ENCODE measurements at places on chromosomes 13 and 19.

- DNase-seq: no peak
Measured at GRCh38 chr19:18756896-18757295, 34.2 kb downstream of the COMP start.

DNA sequence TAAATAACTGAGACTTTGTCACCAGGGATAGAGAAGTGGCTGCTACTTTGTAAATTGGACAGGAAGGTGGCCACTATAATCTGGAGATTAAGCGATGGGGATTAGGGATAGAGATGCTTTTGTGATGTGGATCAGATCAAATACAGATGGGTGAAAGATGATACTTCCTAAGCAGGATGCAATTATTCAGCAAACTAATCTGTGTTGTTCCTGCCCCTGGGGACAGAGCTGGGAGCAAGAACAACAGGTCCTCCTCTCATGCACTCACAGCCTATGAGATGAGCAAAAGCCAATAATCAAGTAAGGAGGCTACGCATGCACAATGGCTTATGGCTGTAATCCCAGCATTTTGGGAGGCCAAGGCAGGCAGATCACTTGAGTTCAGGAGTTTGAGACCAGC is 4.6 kb downstream of the RGL3 start:
- no peak for DNase-seq

DNA sequence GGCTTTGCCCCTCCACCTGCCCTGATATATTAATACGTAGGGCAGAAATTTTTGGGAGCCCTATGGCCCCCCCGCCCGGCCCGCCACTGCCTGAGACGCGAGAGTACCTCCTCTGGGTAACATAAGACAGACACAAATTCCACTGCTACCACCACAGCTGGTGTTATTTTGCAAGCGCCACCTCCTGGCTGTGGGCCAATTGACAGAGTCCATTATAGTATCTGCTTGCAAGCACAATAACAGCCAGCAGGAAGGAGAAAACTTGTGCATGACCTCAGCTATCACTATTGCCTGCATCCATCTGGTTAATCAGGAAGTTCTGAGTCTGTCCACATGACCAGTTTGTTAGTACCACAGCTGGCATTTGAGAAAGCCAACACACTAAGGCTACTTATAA is 25.3 kb upstream of the OR10H2 start:
- peak; percentile 79 for DNase-seq

DNA sequence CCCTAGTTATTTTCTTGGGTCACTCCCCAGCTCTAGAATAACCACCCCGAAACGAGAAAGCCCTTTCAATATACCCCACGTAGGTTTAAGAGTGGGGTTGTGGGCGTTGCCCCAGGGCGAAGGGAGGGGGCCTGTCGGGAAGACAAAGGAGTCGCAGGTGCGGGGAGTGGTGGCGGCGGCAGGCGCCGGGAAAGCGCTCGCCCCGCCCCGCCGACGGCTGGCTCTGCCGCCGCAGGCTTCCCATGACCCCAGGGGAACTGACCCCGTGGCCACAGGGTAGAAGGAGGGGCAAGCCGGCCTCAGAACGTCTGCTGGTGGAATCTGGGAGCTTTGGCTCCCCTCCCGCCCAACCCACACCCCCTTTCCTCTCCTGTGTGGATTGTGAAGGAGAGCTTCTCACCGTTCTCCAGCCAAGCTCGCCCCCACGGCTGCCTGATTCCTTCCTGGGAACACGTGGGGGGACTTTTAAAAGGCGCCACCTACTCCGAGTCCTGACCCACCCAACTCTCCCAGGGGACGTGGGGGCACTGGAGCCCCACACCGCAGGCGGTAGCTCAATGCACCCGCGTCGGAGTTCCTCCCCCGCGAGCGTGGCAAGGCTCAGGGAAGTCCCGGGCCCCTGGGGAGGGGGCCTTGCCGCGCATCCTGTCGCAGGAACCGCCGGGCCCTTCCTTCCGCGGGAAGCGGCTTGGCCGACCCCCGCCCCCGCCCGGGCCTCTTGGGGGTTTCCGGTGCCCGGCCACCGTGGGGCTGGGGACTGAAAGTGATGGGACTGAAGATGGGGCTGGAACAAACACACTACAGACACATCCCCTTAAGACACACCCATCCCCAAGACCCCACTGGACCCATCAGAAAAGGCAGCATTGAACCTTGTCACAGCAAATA is 5.5 kb downstream of the IER2 start:
- DNase-seq: peak; percentile 86

DNA sequence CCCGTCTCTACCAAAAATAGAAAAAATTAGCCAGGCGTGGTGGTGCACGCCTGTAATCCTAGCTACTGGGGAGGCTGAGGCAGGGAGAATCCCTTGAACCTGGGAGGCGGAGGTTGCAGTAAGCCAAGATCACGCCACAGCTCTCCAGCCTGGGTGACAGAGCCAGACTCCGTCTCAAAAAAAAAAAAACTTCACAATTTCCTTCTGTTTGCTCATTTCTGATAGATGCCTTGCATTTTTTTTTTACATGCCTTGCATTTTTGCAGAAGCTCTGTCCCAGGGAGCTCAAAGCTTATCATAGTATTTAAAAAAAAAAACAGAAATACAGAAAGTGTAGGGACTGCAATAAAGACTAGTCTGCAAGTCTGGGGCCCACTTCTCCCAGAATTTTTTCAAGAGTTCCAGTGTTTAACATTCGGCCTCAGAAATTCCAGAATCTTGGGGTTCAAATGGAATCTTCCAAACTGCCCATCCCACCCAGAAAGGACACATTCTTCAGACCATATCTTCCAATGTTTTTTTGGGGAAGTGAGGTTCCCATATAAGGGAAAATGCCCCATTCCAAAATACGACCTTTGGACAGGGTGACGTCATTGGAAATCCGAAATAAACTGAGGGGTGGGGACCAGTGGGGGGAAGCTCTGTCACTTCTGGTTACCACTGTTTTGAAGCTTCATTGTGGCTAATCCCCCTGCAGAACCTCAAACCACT is 17.2 kb upstream of the RAB8A start:
- DNase-seq: no peak

DNA sequence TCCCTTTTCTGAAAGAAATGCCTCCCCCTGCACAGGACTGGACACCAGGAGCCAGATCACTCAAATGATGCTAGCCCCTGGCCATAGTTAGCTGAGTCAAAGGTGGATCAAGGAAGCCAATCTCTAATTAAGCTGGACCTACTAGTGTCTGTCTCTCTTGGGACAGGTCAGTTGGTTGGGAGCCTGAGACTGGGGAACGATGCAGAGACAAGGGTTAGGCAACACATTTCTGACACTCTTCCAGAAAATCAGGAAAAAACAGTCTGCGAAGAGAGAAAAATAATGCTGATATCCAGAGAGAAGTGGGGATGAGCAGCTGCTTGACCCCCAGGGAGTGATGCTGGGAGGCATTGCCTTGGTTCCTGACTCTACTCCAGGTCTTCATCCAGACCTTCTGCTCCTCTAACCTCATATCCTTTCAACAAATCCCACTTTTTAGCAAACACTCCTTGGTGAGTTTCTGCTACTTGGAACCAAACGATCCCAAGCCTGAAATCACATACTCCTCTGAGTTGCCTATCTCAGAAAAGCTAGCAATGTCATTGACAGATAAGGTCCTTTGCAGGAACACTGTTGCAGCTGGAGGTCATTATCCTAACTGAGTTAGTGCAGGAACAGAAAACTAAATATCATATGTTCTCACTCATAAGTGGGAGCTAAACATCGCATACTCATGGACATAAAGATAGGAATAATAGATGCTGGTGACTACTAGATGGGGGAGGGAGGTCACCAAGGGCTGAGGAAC is 369.7 kb downstream of the COG6 start:
- DNase-seq: peak; percentile 16

- DNase-seq: no peak
Measured at GRCh38 chr13:29676941-29677452, 81.5 kb upstream of the SLC7A1 start.

GRCh38 chr19:33879818-33880575 is 83.3 kb downstream of the KCTD15 start:
- peak; percentile 31 for DNase-seq

GRCh38 chr13:36509369-36509768 is 77.1 kb downstream of the CCNA1 start:
- DNase-seq: no peak

DNA sequence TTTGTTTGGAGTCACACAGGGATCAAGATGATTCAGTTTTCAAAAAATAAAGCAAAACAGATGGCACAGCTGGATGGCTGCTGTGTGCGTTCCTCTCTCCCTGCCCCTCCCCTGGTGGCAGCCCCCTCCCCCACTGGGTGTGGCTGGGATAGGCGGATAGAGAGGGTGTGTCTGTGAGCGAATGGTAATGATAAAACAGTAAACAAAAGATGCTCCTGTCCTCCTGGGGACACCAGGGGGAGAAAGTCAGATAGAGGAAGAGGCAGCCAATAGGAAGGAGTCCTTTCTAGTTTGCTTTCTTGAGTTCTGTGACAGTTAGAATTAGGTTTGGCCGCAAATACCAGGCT is 6.5 kb downstream of the TMEM255B start:
- DNase-seq: no peak

- no peak for DNase-seq
Measured at GRCh38 chr19:2276429-2276986, 5.5 kb downstream of the PEAK3 start.
